ENCODE measurements at places on chromosomes 6 and 20. TPM values are rescaled to one million over a fixed set of nuclear protein-coding genes. Genes with fewer than 3 reads are reported as not detected.

Gene MDFI
- total RNA-seq = not detected

Gene CAGE1
- total RNA-seq = 0.57 TPM

Gene FERMT1
- total RNA-seq = 0.16 TPM

Gene SOX18
- total RNA-seq = not detected

Gene RIPPLY2
- not detected for total RNA-seq

Gene RAET1L
- total RNA-seq = not detected

Gene BPIFB2
- total RNA-seq = not detected

DNA sequence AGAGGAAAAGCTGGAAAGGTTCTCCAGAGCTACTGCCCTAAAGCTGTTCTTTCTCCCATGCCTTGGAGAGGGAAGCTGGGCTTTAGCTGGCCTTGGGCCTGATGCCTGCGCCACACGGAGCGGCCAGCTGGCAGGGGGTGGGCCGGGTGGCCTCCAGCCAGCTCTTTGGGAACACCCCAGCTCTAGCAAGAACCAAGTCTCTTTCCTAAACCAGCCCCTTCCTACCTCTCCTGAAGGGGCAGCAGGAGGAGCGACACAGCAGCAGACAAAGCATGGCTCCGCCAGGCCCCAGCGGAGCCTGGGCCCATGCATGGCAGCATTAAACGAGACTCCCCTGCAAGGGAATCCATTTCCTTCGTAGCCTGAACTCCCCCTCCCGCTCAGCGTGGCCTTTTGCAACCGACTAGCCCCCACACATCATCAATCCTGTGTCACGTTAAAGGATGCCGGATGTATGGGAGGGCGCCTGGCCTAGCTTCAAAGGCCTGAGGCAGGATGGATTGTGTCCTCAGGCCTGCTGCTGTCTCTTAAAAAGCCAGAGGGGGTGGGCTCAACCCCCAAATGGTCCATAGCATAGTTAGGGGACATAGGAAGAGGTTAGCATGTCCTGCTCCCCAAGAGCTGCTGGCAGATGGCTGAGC is 14.0 kb downstream of the MRPS18A start:
- no peak for DNase-seq

DNA sequence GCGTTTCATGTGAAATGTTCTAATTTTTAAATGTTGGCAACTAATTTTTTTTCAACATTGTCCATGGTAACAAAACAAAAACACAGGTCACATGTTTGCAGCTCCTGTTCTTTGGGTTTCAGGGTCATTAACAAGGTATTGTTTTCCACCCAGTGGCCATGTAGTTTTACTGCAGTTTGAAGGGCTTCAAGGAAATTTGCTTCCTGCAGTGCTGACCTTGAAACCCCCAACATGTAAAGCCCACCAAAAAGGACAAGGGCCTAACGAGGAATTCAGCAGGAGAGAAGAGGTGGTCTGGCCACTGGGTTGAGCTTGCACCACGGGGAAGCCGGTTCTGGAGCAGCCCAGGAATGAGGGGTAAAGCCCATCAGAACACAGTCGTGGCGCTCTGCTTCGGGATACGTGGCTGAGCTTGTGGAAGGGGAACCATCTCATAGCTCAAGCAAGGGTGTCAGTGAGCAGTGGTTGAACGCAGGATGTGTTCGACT is 13.9 kb upstream of the KLHL31 start:
- DNase-seq = no peak

DNA sequence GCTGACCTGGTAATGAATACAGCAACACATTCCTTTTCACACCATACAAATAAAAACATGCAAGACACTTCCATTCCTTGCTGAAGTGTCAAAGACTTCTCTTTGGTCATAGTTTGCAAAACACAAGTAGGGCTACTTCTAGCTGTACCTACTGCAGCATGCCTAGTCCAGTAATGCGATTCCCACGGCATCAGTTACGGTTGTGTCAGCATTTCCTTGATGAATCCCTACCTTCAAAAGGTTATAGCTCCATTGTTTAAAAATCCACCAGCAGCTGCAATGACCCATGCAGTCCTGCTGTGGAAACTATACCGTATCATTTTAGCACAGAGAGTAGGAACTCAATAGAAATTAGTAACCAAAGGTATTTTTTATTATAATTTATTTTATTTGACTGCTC is 1371.5 kb downstream of the EPHA7 start:
- DNase-seq = no peak

- no peak for DNase-seq
Measured at GRCh38 chr6:89888871-89889270, 5.4 kb upstream of the GJA10 start.

- no peak for DNase-seq
Measured at GRCh38 chr6:79543411-79543810, 6.2 kb upstream of the LCA5 start.

- DNase-seq = no peak
Measured at GRCh38 chr6:4670290-4670689, 105.9 kb upstream of the CDYL start.

DNA sequence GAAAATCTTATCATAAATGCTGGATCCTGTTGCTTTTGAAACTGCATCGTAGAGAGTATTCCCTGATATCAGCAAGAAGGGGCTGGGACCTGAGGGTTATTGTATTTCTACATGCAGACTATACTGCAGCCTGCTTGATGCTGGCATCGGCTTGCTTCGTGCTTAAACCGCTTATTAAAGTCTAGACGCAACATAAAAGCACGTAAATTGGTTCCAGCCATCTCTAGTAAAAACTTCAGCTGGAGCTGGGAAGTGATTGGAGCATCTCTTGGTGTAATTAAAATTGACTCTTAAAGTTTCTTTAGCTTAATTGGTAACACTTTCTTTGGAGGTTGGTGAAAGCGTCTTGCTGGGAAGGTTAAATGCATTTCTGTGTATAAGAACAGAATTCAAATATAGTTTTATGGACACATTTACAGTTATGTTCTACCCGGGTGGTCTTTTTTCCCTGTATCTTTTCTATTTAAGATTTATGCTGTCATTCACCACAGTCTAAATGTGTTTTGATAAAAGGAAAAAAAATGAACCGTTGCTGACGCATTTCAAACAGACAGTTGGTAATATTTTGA is 139.0 kb upstream of the JAG1 start:
- DNase-seq = no peak

DNA sequence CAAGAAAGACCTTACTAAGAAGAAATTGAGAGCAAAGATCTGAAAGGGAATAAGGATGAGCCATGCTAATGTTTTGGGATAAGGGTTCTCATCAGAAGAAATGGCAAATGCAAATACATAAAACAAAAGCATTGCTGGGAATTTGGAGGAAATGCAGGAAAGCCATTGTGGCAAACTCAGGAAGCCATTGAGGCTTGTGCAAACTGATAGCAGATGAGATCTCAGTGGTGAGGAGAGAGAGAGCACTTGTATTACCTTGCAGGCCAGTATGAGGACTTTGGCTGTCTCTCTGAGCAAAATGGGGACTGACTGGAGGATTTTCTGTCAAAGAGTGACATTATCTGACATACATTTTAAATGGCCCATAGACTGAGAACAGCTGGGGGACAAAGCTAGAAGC is 103.0 kb downstream of the ADGRB3 start:
- no peak for DNase-seq

DNA sequence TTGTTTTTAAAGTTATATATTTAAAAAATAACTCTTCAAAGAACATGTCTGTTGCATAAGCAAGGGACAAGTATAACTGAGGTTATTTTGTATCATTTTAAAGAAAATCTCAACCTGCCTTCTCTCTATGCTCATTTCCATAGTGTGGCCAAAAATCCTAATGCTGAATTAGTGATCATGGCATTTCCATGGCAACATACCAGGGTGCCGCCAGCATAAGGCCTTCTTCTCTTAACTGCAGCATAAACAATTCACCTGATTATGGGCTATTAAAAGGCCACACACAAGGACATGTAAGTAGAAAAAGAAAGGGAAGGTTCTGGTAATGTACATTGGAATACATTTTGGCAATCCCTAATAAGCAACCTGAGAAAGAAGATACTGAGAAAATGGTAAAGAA is 95.1 kb upstream of the RNF217 start:
- no peak for DNase-seq

GRCh38 chr6:121856296-121856695 is 420.9 kb downstream of the GJA1 start:
- DNase-seq = no peak
